ENCODE measurements at places on chromosomes 6 and 20.

- DNase-seq: no peak
Measured at GRCh38 chr6:104884867-104885517, 25.3 kb upstream of the HACE1 start.

DNA sequence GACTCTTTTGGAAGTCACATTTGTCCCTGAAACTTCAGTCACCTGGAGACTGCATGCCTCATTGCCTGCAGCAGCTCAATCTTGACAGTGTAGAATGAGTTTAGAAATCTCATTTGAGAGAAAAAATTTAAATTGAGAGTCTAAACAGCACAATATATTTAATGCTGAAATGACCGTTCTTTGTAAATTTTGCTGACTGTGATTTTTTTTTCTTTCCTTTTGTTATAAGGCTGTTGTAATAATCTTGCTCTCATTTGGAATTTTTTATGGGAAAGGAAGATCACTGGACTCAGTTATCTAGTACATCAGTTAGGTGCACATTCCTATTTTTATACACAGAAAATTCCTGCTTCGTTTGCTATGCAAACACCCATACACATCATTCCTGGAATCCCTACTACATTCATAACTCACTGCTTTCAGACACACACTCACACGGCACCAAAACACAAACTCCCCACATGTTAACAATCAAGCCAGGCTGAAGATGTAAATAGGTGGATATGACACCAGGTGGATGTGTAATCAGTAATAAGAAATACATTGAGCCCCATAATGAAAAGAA lies 43.8 kb downstream of the PTCHD4 start:
- DNase-seq: no peak

DNA sequence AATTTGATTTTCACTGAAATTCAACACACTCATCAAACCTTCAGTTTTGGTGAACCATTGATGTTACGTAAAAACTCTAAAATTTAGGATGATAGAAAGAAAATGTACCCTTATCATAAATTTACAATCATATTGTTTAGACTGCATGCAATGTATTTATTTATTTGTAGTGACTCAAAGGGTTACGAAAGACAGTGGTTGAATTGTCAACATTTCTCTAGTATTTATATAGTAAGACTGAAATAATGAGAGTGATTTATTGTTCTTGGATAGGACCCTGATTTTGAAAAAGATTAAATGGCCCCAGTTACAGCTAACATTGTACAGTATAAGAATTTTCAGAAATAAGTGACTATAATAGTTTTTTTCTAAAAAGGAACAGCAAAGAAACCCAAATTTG lies 591.5 kb downstream of the RFPL4B start:
- no peak for DNase-seq

DNA sequence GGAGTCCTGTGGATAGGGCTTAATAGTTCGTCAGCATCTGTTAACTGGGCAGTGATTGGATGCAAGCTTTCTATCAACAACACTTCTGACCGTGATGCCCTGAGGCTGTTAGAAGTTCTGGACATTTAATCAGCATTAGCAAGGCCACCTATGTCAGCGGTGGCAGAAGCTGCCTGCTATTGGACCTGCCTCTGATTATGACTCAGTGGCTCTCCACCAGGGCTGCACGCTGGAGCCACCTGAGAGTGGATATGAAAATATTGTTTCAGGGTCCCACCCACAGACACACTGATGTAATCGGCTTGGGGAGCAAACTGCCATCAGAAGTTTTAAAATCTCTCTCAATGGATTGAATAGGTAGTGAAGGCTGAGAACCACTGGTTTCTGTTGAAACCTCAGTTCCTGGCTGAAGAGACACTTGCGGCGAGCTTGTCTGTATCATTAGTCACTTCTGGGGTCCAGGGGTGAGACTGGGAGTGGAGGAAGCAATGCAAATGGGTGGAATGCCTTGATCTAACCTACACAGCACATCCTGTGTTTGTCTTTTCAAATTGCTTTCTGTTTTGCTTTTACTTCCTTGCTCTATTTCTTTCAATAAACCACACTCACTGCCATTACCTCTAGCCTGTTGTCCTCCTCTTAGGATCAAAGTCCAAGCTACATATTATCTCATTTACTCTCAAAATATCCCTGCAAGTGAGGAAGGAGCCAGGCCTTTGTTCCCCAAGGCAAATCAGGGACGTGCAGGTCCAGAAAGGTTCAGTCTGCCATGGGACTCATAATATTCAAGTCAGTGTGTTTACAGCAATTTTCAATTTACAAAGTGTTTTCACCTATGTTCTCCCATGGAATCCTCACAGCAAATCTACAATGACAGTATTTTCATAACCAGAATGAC lies 4.2 kb downstream of the CLIC5 start:
- no peak for DNase-seq

GRCh38 chr6:28171271-28171670 lies 29.6 kb downstream of the ZKSCAN8 start:
- no peak for DNase-seq

- no peak for DNase-seq
Measured at GRCh38 chr6:82144007-82144851, 103.3 kb downstream of the IBTK start.

GRCh38 chr6:96923871-96924493 lies 546 bp upstream of the KLHL32 start:
- DNase-seq: no peak

DNA sequence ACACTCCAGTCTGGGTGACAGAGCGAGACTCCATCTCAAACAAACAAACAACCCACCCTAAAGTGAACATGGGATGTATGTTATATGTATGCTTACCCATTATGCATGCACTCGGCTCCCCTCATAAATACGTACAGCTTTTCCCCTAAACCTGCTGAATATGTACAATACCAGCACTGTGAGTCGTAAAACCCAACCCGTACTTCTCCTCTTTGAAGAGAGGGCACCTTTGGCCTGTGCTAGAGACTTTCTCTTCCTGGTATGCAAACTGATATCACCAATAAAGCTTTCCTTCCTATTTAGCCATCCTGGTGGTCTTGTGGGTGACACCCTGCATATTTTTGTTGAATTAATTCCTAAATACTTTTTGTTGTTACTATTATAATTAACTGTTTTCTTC lies 51.3 kb downstream of the VSTM2L start:
- DNase-seq: no peak

GRCh38 chr6:57267586-57268293 lies 45.6 kb upstream of the RAB23 start:
- DNase-seq: no peak

DNA sequence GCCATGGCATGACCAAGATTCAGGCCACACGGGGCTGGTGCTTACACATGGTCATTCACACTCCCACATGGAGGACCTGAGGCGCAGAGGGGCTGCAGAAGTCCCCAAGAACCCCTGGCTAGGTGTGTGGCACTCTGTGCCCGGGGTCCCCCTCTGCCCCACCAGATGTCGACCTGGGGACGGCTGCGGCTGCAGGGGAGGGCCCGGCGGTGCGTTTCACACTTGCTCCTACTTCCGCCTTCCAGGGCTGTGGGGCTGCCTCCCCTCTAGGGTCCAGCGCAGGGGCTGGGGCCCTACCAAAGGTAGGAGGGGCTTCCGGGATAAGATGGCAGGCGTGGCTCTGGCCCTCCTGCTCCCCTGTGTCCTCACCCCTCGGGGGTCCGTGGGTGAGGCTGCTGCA lies 81.1 kb upstream of the SLCO4A1 start:
- DNase-seq: no peak

Data from left forelimb (tissue), 1 donor.